ENCODE measurements at places on chromosomes 6 and 20.
A peak's percentile ranks its signal among the peaks of the same experiment; 100 is the strongest.

- no peak for DNase-seq
These were observed 98.4 kb downstream of the IPCEF1 start for GRCh38 chr6:154258064-154258757.

DNA sequence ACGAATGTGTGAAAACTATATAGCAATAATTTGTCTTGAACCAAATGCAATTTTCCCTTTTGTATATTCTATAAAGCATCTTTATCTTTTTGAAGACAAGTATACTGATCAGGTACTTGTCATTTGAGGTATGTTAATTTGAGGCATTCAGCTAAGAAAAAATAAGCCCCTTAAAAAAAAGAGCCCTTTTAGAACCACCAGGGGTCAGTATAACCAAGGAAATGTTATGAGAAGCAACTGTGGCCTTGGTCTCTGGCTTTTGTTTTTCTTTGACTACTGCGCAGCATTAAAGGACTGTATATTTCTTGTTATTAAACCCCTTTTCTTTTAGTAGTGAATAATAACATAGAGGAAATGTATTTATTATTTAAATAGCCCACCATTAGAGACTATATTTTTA is 43.1 kb downstream of the CD109 start:
- DNase-seq = peak; percentile 43

GRCh38 chr6:19024737-19025136 is 637.6 kb downstream of the RNF144B start:
- DNase-seq = peak; percentile 35

DNA sequence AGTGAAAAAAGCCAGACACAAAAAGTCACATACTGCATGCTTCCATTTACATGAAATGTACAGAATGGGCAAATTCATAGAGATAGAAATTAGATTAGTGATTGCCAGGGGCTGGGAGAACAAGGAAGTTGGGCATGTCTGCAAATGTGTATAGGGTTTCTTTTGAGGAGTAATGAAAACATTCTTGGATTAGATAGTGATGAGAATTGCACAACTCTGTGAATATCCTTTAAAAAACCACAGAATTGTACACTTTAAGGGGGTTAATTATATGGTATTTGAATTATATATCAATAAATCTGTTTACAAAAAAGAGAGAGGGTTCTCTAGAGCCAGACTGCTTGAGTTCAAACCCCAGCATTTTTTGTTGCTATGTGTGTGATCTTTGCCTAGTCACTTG is 188.1 kb downstream of the CDC5L start:
- DNase-seq = no peak

DNA sequence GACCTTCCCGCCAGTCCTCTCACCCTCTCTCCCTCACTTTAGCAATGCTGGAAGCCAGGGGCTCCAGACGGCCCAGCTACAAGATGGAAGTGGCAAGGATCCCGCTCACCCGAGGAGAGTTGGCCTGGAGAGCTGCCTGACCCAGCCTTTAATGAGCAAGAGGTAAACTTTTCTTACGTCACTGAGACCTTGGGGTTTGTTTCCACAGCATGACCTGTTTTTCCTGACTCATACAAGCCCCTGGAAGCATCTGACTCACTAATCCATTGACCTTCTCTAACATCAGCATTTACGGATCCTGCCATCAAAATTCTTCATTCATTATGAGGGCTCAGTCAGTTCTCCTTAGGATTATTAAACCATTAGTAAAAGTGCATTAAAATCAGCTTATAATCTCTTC is 120.4 kb downstream of the MYLK4 start:
- DNase-seq = no peak

DNA sequence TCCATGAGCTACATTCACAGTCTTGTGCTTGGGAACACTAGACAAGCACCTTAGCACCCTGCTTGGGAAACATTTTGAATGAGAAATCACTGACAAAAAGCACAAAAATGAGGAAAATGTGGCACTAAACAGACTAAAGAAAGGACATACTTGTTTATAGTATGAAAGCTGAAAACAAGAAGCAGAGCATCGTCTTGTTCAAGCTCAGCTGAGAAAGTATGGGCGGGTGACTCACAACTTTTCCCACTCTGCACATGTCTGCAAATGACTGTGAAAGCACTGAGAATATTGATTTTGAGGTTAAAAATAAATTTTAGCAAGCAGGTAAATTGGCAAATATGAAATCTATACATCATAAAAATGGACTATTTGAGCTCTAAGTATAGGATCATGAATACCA is 725.3 kb downstream of the COL12A1 start:
- DNase-seq = no peak

DNA sequence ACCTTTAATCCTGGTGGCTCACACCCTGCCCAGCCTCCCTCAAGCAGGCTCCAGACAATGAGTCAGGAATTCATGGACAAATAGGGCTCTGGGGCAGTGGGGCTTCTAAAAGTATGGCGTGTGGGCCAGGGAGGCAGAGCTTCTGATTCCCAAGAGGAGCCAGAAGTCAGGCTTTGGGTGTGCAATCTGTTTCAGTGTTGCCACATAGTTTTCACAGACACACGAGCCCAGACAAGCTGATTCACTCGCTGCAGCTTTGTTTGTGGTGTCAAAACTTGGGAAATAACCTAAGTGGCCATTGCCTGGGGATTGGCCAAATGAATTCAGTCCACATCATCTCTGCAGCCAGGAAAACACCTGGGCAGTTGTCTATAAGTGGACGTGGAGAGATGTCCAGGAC is 9.2 kb downstream of the PEDS1 start:
- no peak for DNase-seq

- DNase-seq = no peak
These were observed 9.4 kb downstream of the SPDEF start for GRCh38 chr6:34546551-34547321.

DNA sequence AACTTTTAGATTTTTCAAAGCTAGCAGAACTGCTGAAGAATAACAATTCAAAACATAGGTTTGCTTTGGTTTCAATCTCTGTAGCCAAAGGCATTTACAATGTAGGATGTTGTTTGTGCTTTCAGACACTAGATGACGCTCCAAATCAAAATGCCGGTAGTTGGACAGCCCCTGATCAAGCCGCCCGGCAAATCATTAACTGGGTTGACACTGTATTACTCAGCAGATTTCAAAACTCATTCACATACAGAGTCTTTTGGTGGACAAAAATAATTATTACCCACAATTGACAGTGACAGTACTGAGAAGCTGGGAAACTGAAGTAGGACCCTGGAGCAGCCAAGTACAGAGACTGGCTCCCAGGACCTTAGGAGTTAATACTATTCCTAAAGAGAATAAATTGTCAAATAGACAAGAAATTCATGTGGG is 21.3 kb upstream of the HFE start:
- peak; percentile 93 for DNase-seq

GRCh38 chr6:43389730-43390295 is 20.4 kb upstream of the ZNF318 start:
- no peak for DNase-seq

DNA sequence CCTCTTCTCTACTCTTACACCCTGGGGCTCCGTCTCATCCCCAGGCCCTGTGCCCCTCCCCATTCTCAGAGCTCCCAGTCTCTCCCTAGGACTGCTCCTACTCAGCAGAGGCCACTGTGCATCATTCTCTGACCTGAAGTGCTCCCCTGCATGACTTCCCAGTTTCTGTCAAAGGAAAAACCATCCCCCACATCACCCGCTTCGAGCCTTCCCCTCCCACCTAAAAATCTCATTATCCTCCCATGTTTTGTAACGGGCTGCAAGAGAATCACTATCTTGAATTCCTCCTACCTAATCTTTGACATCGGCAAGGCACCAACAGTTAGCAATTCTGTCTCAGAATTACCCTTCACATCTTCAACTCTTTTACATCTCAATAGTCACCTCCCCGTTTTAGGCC is 463.0 kb downstream of the PRKN start:
- no peak for DNase-seq

DNA sequence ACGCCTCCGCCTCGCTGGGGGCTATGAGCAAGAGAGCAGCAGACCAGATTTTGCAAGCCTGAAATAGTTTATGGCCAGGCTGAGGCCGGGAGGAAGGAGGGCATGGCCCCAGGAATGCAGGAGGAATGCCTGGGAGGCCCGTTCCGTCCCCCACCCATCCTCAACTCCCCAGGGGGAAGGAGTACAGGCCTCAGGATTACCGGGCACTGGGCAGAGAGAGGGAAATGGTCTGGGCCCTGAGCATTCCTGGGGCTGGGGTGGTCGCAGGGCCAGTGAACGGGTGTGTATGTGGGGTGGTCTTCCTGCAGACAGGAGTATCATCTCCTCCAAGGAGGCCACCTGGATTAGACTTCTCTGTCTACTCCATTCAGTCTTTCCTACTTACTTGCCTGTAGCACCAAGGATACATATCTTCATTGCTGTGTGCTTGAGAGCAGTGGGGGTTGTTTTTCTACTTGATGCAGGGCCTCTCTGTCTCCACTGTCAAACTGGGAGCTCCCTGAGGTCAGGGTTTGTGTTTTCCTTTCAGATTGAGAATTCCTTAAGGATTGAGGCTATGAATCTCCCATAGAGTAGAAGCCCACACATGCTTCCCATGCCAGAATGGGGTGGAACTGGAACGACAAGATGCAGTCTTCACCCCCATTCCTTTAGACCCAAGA is 81.3 kb downstream of the VEGFA start:
- DNase-seq = no peak

DNA sequence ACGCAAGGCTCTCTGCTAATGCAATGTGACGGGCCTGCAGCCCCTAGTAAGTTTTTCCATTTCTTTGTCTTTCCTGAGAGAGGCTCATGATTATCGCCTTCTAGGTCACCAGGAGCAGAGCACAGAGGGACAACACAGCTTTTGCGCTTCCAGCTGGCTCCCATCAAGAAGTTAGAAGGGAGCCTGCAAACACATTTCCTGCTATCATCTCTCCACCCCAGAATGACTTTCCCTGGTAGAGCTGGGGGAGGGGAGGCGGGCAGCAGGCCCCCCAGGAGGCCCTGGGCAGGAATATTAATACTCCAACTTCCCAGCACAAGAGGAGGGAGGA is 35.7 kb upstream of the CCDC167 start:
- no peak for DNase-seq

DNA sequence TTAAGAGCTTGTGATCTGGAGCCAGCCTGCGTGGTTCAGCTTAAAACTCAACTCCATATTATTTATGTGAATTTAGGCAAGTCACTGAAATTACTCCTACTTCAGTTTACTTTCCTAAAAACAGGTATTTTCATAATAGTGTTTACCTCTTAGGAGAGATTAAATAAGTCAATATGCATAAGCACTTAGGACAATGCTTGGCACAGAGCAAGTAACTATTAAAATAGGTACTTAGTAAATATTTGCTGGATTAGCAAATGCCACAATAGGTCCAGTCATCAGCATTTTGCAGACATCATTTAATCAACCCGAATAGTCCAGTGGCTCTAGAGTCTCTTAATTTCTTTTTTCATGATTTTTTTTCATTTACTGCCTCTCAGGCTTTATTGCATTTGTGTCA is 78.6 kb upstream of the PTPRK start:
- DNase-seq = no peak

DNA sequence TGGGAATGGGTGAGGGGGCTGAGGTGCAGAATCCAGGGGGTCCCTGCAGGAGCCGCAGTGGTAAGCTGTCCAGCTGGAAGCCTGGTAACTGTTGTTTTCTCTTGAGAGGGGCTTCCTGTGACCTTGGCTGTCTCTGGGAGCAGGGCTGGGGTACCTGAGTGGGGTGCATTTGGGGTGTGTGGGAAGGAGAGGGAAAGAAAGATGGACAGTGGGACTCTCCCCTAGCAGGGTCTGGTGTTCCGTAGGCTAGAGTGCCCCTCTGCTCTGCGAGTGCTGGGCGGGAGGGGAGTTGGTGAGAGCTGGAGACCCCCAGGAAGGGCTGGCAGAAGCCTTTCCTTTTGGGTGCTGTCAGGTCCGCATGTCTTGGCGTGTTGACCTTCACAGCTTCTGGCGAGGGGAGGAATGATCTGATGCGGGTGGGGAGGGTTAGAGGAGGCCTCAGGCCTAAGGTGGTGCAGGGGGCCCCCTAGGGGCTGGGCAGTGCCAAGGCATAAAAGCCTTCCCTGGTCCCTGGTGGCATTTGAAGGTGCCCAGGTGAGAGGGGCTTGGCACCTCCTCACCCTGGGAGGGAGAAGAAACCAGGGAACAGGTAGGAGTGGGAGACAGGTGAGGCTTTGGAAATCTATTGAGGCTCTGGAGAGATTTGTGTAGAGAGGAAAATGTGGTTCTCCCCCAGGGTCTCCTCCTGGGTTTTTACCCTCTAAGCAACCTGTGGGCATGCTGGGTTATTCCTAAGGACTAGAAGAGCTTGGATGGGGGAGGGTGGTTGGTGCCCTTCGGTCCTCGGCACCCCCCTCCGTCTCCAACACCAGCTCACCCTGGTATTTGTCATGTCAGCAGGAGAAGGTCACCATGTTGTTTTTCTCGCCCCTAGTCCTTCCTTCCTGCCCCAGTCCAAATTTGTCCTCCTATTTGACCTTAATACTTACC is 3.3 kb downstream of the VEGFA start:
- peak; percentile 79 for DNase-seq

- no peak for DNase-seq
These were observed 182.8 kb downstream of the SASH1 start for GRCh38 chr6:148525453-148525852.

- no peak for DNase-seq
These were observed 661.7 kb downstream of the KIF16B start for GRCh38 chr20:15911581-15911980.

DNA sequence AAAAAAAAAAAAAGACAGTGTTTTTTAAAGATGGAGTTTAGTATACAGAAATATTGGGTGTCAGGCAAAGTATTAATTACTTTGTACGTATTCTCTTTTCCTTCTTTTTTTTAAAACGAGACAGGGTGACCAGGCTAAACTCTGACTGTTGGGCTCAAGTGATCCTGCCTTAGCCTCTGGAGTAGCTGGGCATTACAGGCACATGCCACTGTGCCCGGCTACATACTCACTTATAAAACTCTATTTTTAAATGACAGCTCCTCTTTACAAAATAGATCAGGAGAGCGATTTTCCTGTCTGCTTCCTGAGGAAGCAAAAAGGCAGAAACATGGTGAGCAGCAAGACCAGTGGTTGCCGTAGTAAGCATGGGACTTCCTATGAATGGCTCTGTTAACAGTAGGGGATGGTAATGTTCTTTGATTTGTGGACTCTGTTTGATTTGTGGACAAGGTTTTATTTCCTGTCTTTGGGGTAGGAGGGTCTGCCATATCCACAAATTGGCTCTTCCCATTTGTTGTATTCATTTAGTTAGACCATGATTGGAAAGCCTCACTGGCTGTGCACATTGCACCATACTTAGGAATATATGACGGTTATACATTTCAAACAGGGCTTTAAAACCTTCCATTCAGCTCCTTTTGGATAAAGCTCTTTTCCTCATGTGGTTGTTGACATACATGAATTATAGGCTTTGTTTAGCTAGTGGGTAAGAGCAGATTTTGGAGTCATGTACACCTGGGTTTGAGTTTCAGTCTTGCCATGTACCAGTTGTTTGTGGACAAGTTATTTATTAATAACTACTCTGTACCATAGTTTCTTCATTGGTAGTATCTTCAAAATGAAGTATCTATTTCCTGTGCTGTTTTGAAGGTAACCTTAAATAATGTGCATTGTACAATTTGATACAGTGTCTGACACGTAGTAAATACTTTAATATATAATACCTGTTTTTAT is 45.1 kb downstream of the PTPRA start:
- no peak for DNase-seq

GRCh38 chr20:63125581-63125837 is 90.4 kb downstream of the YTHDF1 start:
- no peak for DNase-seq
